Progenitor cell of endocrine pancreas (in vitro differentiated cells): ENCODE measurements at places on chromosomes 6 and 20.
A peak's percentile ranks its signal among the peaks of the same experiment; 100 is the strongest.

- peak; percentile 54 for DNase-seq
These were observed 4.0 kb upstream of the CDH22 start for GRCh38 chr20:46312075-46312944.

- DNase-seq, result no peak
These were observed 25.3 kb downstream of the BFSP1 start for GRCh38 chr20:17505636-17506517.

DNA sequence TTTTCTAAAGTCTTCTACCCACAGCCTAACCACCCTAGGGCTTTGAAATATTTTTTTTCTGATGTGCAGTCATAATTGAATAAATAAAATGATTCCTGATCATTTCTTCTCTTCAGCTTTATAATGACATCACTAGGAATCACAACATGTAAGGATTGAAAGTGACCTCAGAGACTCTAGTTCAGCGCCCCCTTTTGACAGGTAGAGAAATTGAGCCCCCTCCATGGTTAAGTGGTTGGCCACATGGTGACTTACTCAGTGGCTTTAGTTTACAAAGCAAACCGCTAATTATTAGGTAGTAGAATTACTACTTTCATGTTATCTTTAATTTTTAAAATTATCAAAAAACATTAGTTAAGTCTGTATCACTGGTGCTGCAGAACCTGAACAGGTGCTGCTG lies 13.3 kb upstream of the SLC2A12 start:
- no peak for DNase-seq

GRCh38 chr6:6711031-6711785 lies 122.7 kb downstream of the LY86 start:
- DNase-seq, result no peak

DNA sequence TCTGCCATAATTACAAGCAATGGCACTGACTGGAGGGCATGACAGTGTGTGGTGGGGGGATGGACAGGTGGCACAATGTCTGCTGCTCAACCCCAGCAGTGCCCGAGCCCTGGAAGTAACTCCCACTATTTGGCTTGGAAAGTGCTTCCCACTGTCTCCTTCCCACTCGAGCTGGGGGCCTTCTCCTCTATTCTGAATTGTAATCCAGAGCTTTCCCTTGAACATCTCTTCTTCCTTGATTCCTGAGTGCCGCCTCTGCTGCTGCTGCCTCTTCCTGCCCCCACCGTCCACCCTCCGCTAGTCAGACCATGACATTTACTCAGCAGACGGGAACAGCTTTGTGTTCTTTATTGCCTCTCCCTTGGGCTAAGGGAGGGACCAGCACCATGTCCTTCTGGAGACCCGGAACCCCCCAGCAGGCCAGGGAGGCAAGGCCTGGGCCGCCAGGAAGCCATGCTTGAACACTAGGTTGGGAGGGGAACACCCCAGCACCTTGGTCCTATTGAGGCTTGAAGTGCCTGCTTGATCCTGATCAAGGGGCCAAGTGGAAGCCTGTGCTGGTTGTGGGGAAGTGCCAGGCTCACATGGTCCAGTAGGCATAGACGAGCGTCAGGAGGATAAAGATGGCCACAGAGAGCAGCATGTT lies 17.0 kb downstream of the CCDC167 start:
- no peak for DNase-seq

GRCh38 chr6:686497-686896 lies 6.4 kb downstream of the EXOC2 start:
- DNase-seq, result no peak

DNA sequence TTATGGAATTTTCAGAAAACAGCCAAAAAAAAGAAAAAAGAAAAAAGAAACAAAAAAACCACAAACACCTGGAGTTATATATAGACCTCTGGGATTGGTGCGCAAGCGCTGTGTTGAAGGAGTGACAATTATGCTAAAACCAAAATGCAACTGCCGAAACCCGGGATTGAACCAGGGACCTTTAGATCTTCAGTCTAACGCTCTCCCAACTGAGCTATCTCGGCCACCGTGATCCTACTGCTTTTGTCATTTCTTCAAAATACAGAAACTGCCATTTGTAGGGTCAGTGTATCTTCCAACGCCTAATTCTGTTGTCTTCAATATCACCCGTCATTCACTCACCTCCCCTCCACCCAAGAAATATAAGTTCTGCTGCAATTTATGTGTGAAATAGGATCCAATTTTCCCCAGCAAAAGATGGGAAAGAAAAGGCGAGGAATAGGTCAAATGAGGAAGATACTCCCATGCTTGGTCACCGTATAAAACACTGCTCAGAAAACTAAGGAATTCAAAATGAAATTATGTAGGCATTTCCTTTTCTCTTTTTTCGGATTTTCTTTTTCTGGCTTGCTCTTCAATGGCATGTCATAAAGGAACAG lies 116.0 kb downstream of the TRIM27 start:
- DNase-seq, result no peak

DNA sequence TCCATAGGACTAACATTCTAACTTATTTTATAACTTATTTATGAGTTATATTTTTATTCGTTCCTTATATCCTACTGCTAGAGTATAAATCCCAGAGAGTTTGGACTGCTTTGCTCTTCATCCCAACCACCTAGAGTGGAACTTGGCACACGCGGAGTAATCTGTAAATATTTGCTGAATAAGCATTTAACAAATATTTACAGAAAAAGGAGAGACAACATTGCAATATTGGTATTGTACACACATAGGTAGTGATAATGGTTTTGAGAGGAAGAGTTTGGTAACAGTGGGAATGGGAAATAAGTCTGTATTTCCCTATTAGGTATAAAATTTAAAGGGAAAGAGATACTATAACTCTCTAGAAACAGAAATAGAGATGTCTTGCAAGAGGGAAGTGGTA lies 634.8 kb upstream of the CITED2 start:
- DNase-seq, result no peak

DNA sequence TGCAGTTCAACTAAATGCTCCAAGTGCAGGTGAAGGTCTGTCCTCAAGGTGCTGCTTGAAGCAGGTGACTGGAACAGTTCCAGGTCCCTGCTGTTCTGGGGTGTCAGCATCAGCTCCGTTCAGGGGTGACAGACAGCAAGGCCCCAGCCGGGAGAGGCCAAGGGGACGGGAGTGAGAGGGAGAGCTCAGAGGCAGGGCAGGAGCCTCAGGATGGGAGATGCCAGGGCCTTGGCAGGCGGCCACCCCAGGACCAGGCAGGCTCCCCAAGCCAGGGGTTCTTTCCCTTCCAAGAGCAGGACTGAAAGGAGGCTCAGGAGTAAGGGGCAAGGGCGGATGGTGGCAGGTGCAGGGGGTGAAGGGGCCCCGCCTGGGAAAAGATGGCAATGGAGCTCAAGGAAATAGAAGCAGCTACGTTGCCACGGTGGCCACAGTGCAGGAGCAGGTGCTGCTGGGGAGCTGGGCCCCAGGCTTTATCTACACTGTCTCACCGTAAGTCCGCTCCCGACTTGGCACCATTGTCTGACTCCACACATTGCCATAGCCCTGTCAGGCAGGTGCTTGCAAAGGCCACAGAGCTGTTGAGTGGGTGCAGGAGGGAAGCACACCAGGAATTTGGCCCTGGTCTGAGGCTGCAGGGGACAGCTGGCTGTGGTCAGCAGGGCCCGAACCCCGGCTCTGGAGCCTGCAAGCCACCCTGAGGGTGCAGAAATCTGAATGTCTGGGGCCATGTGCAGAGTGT lies 43.1 kb downstream of the ERMARD start:
- no peak for DNase-seq

- no peak for DNase-seq
These were observed 283.4 kb upstream of the PRDM1 start for GRCh38 chr6:105802703-105803102.

- DNase-seq, result no peak
These were observed 11.7 kb downstream of the SLC23A2 start for GRCh38 chr20:4989570-4989969.

DNA sequence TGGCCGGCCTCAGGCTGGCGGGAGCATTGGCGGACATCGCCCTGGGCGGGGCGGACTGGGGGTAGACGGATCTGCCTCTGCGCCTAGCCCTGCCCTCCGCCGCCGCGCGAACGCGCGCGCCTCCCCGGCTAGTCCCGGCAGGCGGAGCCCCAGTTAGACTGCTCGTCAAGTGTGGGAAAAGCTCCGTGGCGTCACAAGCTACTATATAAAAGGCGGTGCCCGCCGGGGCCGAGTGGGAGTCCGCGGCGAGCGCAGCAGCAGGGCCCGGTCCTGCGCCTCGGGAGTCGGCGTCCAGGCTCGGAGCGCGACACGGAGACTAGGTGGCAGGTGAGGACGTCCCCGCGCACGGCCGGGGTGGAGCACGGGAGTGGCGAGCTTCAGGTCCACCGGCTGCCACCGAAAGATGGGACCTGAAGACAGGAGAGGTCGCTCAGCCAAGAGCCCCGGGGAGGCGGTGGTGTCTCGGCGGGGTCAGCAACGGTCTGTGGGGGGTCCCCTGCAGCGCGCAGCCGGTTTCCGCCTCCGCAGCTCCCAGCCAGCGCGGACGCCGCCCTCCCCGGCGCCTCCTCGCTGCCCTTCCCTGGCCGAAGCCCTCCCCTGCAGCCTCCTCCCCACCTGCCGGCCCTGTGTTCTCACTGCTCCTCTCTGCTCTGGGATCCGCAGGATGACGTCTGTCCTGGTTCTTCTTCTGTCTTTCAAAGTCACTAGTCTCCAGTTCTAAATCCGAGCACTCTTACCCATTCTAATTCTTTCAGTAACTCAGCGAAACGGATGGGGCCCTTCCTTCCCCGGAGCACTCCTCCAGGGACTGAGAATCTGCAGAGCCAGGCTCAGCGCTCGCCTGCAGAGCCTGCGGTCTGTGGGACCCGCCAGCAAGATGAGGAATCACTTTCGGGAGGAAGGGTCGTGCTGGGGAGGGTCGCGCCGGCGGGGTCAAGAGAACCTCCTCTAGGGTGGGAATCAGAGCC lies 4.3 kb upstream of the RIPK1 start:
- DNase-seq, result peak; percentile 62

GRCh38 chr6:77511860-77512259 lies 48.6 kb upstream of the HTR1B start:
- DNase-seq, result no peak

GRCh38 chr20:63291811-63292210 lies 1.2 kb upstream of the COL20A1 start:
- no peak for DNase-seq

DNA sequence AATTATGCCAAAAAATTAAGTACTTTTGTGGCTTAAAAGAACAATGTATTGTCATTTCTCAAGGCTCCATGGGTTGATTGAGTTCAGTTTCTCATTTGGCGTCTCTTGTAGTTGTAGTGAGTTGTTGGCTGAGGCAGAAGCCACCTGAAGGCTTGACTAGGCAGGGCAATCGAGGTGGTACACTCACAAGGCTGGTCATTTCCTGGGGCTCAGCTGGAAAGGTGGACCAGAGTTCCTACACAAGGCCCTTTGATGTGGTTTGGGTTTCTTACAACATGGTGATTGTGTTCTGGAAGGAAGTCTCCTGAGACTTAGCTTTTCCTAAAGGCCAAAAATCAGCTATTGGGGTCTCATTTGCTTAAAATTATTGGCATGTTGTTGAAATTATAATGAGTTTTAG lies 22.6 kb downstream of the MAS1 start:
- no peak for DNase-seq

GRCh38 chr6:72288592-72288991 lies 333.3 kb upstream of the KCNQ5 start:
- DNase-seq, result no peak

- no peak for DNase-seq
These were observed 17.6 kb downstream of the NOL4L start for GRCh38 chr20:32567384-32568178.

DNA sequence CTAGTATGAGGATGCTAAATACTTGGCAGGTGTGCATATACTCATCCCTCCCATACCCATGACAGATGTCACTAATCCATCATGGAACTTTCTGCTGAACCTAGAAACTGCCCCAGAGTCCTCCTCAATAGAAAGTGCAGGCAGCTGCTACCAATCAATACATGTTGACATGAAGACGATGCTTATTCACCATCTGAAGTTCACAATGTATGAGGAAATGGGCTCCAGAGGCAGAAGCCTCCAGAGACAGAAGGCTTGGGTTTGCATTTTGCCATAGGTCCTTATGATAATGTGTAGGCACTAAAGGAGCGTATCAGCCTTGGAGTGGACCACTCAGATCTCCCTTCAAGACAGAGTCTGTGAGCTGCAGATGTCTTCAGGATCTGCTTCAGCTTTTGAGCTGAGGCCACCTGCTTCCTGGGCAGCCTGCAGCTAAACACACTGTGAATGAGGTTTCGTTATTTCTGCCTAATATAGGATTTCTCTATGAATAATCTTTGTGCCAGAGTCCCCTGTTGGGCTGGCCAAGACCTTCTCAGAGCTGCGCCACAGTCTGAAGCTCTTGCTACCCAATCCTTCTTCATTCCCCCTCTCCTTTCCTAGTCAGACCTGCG lies 7.5 kb upstream of the KIAA1755 start:
- no peak for DNase-seq

GRCh38 chr20:6178537-6178936 lies 55.7 kb upstream of the FERMT1 start:
- DNase-seq, result no peak

DNA sequence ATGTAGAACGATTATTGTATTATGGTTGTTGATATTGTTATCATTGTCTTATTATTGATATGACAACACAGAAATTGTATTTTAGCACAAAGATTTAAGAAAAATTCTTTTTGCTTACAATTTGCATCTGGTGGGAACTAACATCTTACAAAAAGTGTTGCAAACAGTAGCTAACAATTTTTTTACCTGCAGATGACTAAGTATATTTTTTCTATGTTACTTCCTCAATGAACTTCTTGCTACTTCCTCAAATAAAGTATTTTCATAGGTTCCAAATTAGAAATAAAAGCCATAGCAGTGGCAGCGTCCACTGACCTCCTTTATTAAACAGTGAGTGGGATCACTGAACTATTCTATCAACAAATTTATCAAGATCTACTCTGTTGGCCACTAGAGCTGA lies 847.0 kb downstream of the PHF3 start:
- DNase-seq, result no peak

GRCh38 chr6:80466981-80467380 lies 360.5 kb downstream of the BCKDHB start:
- no peak for DNase-seq

- DNase-seq, result no peak
These were observed 47.4 kb downstream of the PKIB start for GRCh38 chr6:122657601-122658000.

DNA sequence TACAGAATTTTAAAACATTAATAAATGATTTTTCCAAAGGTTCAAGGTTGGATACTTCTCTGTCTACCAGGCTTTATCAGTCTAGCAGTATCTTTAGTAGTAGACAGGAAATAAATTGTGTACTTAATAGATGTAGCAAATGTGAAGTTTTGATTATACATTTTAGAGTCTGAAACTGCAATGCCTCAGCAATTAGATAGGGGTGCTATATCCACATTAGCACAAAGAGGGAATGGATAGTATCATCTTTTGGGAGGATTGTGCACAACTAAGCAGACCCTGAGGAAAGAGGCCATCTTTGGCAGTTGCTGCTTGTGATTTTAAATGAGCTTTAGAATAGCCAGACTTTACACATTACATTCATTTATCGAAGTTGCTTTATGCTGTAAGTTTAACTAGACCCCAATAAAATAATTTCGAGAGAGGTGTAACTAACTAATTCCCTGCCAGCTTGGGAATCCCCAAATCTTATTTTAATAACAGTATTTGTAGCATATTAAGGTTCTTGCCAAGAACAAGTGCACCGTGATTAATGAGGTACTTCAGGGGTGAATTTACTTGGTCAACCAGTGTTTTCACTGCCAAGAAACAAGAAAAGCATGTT lies 2.8 kb downstream of the KCNQ5 start:
- no peak for DNase-seq
